ENCODE measurements at places on chromosomes 1 and 21. TPM values are rescaled to one million over a fixed set of nuclear protein-coding genes. Genes with fewer than 3 reads are reported as not detected.

GRCh38 chr1:55298167-55298894 lies 83.2 kb upstream of the USP24 start:
- H3K4me3 ChIP-seq = no peak overlapping the region
- no peak for DNase-seq
- H3K36me3 ChIP-seq = no peaks in the 10 kb centered on the region
- no peaks in the 10 kb centered on the region for H3K4me1 ChIP-seq
- H3K27me3 ChIP-seq = peaks cover 7% of the 10 kb centered on the region

DNA sequence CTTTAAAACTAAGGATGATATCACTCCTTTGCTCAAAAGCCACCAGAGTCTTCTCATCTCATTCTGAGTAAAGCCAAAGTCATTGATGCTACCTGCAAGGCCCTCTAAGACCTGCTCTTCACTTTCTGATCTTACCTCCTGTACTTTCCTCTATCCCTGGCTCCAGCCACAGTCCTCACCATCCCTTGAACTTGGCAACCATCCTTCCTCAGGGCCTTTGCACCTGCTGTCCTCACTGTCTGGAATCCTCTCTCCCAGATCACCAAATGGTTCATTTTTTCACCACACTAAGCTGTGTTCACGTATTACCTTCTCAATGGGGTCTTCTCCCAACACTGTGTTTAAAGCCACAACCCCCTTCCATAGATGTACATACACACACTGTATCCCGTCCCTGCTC lies 4.3 kb upstream of the PHLDA3 start:
- no peaks in the 10 kb centered on the region for H3K36me3 ChIP-seq
- H3K4me3 ChIP-seq = no peak overlapping the region
- H3K4me1 ChIP-seq = no peaks in the 10 kb centered on the region
- H3K27me3 ChIP-seq = no peaks in the 10 kb centered on the region
- H3K27ac ChIP-seq = no peak overlapping the region

DNA sequence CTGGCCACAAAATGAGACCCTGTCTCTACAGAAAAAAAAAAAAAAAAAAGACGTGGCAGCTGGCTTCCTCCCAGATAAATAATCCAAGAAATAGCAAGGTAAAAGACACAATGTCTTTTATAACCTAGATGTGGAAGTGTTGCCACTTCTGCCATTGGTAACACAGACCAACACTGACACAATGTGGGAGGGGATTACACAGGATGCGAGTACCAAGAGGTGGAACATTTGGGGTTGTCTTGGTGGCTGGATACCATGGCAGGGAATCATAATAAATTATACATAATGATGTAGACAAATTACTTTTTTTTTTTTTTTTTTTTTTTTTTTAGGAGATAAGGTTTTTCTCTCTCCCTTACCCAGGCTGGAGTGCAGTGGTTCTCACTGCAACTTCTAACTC lies 6.0 kb upstream of the NEXN start:
- DNase-seq = no peak
- no peak overlapping the region for H3K27ac ChIP-seq
- H3K36me3 ChIP-seq = no peaks in the 10 kb centered on the region
- H3K27me3 ChIP-seq = peaks cover 10% of the 10 kb centered on the region

GRCh38 chr1:202844259-202844658 lies 33.5 kb downstream of the PCAT6 start:
- no peaks in the 10 kb centered on the region for H3K36me3 ChIP-seq
- DNase-seq = no peak
- H3K27ac ChIP-seq = no peak overlapping the region

The APOBEC4 gene
- total RNA-seq = not detected

- no peak overlapping the region for H3K27ac ChIP-seq
- no peak for DNase-seq
- no peak overlapping the region for H3K4me3 ChIP-seq
- H3K36me3 ChIP-seq = no peaks in the 10 kb centered on the region
These were observed 251.2 kb upstream of the USP24 start for GRCh38 chr1:55466373-55466772.

The PRRC2C gene
- total RNA-seq = 258 TPM

DNA sequence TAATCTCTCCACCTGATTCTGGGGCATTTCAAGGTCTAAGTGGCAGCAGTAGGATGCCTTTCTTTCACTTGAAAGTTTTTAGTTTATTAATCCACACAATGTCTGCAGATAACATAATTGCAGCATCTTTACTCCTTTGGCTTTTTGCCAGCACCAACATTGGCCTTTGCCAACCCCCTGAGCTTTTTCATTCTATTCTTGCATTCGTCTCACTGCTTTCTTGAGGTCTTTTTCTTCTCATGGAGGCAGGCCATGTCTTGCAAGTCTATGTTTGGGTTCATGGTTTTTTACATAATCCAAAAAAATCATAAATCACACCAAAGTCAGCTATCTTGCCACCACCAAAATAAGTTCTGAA lies 30.4 kb upstream of the COG2 start:
- no peak overlapping the region for H3K27ac ChIP-seq
- peaks cover 2% of the 10 kb centered on the region for H3K27me3 ChIP-seq
- DNase-seq = no peak
- no peaks in the 10 kb centered on the region for H3K36me3 ChIP-seq

All from T-cell (primary cell).